Mucosa of descending colon (tissue), 3 donors: ENCODE measurements at places on chromosomes 3 and 15. TPM values are rescaled to one million over a fixed set of nuclear protein-coding genes. Genes with fewer than 3 reads are reported as not detected.

DNA sequence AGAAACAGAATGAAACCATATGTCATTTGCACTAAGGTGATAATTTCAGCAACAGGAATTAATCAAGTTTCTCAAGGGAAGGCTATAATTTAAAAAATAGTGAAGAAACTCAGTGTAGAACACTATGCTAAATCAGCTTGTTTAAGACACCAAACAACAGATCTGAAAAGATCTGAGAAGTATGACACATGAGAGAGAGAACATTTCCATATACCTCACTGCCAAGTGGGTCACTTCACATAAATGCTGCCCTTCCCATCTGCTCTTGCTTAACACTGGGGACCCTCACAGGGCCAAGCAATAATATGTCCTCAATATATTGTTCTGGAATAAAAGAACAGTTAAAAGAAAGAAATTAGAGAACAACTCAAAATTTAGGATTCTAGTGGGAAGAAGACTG, 45.6 kb upstream of the CHMP2B start:
- DNase-seq: no peak

- DNase-seq: no peak
These were observed 1.1 kb downstream of the SEC11A start for GRCh38 chr15:84714821-84715220.

DNA sequence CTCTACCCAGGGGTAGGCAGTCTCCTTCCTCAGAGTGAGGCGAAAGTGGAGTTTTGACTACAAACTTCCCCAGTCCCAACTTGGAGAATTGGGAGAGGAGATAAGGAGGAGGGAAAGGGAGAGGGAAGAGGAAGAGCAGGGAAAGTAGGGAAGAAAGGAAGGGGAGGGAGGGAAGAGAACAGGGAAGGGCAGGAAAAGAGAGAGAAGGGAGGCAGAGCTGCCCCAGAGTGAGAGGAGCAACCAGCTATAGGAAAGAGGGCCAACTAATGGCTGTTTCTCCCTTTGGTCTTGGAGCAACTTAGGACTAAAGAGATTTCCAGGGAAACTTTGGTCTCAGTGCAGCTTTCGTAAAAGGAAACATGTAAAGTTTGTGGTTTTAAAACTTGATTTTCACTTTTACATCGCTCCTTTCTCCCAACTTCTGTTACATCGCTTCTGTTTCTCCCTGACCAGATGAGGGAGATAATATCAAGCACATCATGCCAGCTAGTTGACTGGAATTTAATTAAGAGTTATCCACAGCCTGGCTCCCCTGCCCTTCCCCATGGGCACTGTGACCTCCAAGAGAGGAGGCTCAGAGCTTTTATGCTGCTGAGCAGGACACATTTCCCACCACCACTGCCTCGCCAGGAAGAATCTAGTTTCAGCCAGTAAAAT, 1.4 kb downstream of the CA12 start:
- no peak for DNase-seq

GRCh38 chr3:136428167-136428566, 178.0 kb downstream of the PCCB start:
- DNase-seq: no peak

GRCh38 chr15:88651971-88652370, 13.2 kb downstream of the ISG20 start:
- DNase-seq: no peak

GRCh38 chr3:139185527-139185926, 140.8 kb upstream of the PRR23C start:
- no peak for DNase-seq

- no peak for DNase-seq
These were observed 40.8 kb downstream of the EOMES start for GRCh38 chr3:27681249-27681748.

GRCh38 chr3:101962055-101962454, 112.7 kb downstream of the NFKBIZ start:
- DNase-seq: no peak

- no peak for DNase-seq
These were observed 317.5 kb downstream of the GBE1 start for GRCh38 chr3:81443958-81444357.

DNA sequence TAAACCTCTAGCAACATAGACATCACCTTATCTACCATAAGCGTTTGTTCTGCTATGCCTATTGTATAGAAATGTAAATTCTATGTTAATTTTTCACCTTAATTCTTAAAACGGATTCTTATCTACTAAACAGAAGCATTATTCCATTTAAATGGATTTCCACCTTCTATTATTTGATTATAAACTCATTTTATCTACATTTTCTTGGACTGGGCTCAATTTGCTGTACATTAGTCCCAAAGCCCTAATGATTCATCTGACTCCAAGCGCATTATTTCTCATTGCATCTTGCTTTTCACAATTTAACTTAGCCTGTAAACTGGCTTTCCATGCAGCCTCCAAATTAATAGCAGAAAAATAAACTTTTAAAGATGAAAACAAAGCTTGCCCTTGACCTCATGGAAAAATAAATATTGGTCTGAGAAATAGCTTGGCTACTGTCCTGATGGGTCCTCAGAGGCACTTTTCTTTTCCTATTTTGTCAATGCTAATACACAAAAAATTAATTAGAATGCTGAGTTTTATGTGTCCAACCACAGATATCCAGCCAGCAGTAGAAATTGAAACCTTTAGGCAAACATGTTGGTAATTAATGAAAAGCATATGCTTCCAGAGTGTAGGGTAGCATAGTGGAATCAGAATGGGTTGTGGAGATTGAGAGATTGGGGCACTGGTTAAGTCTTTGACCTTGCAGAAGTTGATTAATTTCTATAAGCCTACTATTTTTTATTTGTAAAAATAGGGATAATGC, 81.4 kb upstream of the CFAP20DC start:
- DNase-seq: no peak

GRCh38 chr3:186826976-186827857, 15.3 kb upstream of the ADIPOQ start:
- peak; percentile 85 for DNase-seq

DNA sequence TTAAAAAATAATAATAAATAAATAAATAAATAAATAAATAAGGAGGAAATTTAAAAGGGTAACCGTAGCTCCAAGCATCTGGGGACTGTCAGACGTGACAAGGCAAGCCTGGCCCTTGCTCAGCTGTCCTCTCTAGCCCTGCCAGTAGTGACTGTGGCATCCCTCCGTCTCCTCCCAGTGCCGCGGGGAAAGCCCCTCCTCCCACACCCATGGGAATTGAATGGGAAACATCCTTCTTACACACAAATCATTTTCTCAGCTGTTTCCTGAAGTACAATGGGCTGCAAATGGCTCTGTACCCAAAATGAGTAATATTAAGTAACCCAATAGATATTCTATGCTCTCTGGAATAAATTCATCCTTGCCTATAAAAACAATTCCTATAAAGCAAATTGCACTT, 101.6 kb upstream of the RAD18 start:
- DNase-seq: no peak

DNA sequence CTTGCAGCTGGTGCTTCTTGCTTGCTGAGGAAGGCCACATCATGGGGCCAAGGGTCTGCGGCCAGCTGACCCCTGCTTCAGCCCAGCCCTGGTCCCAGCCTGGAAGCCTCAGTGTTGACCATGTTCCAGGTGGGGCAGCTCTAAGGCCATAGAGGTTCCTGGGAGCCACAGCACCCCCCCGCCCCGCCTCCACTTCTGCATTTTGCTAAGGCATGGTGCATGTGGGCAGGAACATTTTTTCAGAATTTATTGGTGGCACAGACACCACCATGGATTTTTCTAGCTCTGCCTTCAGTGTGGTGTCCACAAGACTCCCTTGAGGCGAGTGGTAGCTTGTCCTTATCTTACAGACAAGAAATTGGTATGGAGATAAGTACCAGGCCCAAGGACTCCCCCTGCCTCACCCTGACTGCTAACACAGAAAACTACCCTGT, 1.9 kb upstream of the CHST14 start:
- DNase-seq: no peak

DNA sequence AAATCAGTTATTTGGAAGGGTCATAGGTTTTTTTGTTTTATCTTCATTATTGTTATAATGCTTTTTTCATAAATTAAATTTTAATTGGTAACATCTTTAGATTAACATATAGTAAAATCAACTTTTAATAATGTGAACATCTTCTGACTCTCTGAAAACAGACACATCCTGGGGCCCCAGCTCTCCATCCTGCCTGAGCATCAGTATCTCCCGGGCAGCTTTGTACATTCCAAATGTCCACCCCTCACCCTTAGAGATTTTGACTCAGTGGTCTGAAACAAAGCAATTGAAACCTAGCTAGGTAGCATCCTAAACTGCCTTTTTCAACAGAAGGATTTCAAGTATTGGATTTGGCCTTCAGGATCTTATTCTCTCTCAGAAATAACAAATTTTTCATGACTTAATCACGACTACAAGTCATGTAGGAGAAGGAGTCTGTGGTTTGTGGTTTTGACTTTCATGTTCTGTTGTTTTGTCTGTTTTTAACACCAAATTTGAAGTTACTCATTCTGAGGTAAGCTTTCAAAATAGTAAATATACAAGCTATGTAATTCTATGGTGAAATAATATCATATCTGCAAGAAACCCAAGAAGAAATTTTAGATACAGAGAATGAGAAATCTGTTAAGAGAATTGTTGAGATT, 147.3 kb upstream of the UBE2E2 start:
- DNase-seq: no peak

DNA sequence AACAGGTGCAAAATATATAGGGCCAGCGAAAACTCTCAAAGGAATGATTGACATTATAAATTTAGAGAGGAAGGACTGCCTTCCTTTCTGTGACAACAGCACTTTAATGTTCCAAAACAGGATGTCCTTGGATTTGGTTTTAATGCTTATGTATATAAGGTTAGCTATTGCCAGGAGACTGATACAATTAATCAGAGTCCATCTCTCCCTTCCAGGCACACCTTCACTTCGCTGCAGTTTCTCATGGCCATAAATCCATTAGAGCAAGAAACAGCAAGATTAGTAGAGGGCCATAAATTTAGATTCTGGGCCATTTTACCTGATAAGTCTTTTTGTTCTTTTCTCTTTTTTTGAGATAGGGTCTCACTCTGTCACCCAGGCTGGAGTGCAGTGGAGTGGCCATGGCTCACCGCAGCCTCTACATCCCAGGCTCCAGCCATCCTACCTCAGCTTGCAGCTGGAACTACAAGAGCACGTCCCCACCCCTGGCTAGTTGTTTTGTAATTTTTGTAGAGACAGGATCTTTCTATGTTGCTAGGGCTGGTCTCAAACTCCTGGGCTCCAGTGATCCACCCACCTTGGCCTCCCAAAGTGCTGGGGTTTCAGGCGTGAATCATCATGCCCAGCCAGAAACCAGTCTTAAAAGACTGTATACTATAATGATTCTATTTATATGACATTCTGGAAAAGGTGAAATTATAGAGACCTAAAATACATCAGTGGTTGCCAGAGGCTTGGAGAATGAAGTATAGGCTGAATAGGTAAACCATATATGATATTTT, 15.7 kb upstream of the TFRC start:
- DNase-seq: no peak

DNA sequence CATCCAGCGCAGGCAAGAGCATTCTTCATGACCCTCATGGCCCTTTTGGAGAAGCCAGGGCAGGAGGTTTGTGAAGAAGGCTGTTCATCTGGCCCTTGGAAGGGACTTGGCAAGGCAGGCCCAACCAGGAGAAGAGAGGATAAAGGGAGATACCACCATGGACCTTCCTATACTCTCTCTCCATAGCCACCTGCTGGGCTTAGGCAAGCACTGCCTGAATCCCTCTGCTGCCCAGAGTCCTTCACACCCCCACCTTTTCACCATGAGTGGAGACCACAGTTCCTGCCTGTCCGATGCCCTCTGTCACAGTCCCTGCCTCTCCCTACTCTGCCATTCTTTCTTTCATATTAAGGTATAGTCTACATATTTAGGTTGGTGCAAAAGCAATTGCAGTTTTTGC, 10.6 kb upstream of the SFMBT1 start:
- no peak for DNase-seq

DNA sequence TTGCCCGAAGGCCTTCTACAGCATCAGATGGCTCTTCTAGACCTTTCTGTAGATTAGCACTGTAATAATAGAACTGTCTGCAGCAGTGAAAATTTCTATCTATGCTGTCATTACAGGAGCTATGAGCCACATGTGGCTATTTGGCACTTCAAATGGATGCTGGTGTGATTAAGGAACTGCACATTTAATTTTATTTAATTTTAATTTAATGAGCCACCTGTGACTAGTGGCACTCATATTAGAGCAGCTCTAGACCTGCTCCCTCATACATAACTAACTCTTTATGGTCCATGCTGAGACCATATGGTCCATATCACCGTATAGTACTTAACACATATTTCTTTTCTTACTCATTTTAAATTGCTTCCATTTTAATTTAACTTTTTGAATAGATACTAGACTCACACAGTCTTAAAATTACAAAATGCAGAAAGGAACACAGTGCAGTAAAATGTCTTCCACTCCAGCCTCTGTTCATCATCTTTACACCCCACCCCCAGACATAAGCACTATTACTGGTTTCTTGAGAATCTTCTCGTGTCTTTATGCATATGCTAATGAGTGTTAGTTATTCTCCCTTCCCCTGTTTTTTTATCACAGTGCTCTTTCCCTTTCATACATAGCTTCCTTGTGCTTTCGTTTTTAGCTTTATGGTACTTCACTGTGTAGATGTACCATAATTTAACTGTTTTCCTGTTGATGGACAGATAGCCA, 9.6 kb downstream of the LSM3 start:
- DNase-seq: no peak

GRCh38 chr3:64410226-64410625, 185.0 kb upstream of the PRICKLE2 start:
- DNase-seq: no peak

GRCh38 chr15:69656271-69657030, 203.8 kb downstream of the RPLP1 start:
- DNase-seq: no peak

DNA sequence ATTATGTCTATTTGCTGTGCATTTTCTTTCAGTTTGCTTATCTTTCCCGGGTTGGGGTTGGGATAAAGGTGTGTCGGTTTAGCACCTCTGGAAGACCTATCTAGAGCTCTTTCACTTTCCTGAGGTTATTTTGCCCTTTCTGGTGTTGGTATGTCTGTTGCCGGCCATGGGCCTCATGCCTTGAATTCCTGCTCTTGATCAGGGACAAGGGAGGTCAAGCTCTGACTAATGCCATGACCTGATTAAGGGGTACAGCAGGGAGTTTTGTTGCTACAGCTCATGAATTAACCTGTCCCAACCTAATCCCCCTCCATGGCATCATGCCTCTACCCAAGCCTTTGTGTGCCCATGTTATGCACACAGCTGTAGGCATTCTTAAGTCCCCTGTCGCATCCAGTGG, 70.5 kb upstream of the GOLGA6B start:
- DNase-seq: no peak

GRCh38 chr3:14552041-14552648, 12.0 kb upstream of the GRIP2 start:
- DNase-seq: peak; percentile 24

Gene SGO1
- total RNA-seq: 1.6 TPM

Gene TEX55
- total RNA-seq: not detected

Gene CFAP161
- 0.54 TPM for total RNA-seq

Gene CCDC51
- 15.3 TPM for total RNA-seq

Gene PCCB
- total RNA-seq: 54.8 TPM

Gene CEP19
- 0.23 TPM for total RNA-seq

Gene CLN6
- 20.1 TPM for total RNA-seq

Gene CFAP92
- total RNA-seq: 1.1 TPM

Gene TMCO5A
- total RNA-seq: not detected

Gene POPDC2
- 7.1 TPM for total RNA-seq

Gene RETNLB
- total RNA-seq: 136 TPM

Gene GREM1
- total RNA-seq: 9.1 TPM

Gene SLC24A5
- not detected for total RNA-seq
